ENCODE measurements at places on chromosomes 1 and 21.
A peak's percentile ranks its signal among the peaks of the same experiment; 100 is the strongest.

DNA sequence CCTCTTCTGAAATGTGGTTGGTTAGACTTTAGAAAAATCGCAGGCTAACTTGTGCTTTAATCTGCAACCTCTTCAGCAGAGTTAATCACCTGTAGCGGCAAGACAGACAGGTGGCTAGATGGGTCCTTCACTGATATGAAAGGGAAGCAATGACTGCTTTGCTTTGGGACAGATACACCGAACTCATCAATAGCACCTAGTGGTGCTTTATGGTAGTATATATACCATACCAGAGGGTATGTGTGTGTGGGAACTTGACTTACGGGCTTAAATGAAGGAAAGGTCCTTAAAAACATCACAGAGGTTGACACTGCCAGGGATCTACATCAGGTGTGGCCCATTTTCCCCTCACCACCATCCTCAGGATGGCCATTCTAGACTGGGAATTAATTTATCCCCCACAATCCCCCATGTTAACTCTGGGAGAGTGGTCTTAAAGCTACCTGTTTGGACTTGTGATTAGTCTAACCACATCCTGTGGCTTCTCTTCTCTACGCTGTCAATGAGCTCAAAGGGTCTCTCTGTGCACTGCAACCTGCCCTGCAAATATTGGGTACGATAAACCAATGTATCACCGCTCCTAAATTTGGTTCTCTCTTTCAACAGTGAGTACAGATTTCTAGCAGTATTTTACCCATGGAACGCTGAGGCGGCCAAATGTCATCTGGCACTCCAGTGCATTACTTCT, 162.7 kb downstream of the SIPA1L2 start:
- DNase-seq: no peak

DNA sequence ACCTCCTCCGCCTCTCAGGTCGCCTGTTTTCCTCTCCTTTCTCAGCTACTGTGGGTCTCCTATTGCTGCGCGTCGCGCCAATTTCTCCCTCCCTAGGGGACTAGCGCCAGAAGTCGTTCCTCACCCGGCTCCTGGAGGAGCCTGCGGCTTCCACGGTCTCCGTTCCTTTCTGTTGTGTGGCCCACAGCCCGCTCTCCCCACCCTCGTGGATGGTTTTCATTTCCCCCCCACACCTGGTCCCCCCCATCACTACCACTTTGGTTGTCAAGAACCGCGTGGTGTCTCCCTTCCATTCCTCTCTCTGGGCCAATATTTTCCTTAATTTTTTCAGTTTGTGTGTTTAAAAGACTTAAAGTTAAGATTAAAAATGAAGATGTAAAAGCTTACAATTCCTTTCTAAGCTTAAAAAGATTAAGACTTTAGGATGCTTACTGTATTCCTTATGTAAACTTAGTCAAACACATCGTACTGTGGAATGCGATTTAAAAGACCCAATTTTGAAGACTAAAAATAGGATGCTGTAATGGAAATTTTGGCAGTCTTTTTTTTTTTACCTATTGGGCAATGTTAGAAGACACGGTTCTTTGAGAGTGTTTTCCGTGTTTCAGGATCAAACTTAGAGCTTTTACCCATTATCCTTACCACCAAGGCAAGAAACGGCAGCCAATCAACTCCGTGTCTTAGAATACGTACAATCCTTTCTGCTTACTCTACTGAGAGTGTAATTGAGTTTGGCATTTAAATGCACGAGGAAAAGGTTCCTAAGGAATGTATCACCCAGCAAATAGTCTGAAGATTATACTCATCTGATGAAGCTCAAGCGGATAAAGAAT, 773 bp downstream of the CNST start:
- DNase-seq: peak; percentile 10

GRCh38 chr1:22651941-22652856, 837 bp upstream of the C1QB start:
- no peak for DNase-seq

DNA sequence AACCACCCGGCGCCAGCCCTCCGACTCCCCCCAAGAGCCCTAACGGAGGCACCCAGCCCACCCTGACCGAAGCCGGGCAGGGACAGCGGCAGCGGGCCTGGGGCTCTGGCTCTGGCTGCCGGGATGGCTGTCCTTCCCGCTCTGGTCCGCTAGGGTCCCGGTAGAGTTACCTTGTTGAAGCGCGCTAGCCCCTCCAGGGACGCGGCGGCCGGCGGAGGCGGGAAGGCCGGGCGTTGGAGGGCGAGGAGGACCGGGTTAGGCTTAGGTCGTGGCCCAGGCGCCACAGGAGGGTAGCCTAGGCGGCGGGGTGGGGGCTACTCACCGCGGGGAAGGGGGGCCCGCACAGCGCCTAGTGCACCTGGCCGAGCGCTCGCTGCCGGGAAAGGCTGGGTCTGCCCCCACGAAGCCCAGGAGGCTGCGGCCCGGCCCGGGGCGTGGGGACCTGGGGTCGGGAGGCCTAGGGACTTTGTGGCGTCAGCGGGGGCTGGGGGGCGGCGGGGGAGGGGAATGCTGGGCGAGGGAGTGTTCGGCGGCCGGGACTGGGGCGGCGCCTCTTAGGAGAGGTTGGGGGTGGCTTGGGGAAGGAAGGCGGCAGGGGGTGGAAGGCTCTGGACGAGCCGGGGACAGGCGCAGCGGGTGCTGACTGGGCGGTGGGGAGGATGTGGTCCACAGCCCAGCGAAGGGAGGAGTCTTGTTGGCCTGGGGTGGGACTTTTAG, at the start of gene TRIM17:
TSS of gene TRIM17 (minus strand) at position 645 of the 717 bp plus-strand sequence. CDS start 1,789 bp downstream, outside the sequence.
- DNase-seq: no peak

GRCh38 chr1:98049370-98050135, 128.7 kb upstream of the DPYD start:
- DNase-seq: no peak

DNA sequence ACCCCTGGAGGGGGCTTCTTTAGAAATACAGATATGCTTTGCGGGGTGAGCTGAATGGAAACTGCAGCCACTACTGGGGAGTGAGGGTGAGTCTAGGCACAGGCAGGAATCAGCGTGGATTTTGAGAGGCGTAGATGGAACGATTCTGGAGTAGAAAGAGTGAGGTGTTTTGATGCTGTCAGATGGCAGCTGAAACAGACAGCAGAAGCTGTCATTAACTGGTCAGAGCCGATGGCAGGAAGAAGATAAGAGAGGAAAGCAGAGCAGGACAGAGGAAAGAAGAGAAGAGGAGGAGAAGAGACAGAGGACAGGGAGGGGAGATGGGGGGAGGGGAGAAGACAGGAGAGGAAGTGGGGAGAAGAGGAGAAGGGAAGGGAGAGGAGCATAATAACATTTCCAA, 138.5 kb downstream of the LRIG2 start:
- DNase-seq: no peak
